ENCODE measurements at places on chromosomes 1 and 21. TPM values are rescaled to one million over a fixed set of nuclear protein-coding genes. Genes with fewer than 3 reads are reported as not detected.

The SH2D1B gene
- 0.05 TPM for total RNA-seq

The TMOD4 gene
- total RNA-seq = 0.57 TPM

The TAGLN2 gene
- 929 TPM for total RNA-seq

The IQGAP3 gene
- total RNA-seq = 66.2 TPM

The SPATA46 gene
- not detected for total RNA-seq

The CFHR1 gene
- 0.22 TPM for total RNA-seq

The OR6K3 gene
- not detected for total RNA-seq

The ID3 gene
- 244 TPM for total RNA-seq

The GUCA2A gene
- total RNA-seq = not detected

The VASH2 gene
- total RNA-seq = 1.9 TPM

The LCE2B gene
- total RNA-seq = not detected

The ITPKB gene
- total RNA-seq = 2.3 TPM

The TRIM67 gene
- total RNA-seq = 0.05 TPM

The BLZF1 gene
- 46.3 TPM for total RNA-seq

The ST6GALNAC5 gene
- 0.60 TPM for total RNA-seq

The LCE2A gene
- total RNA-seq = not detected

The EXTL2 gene
- 20.9 TPM for total RNA-seq

The SAMD13 gene
- 0.24 TPM for total RNA-seq

The RUNX3 gene
- total RNA-seq = not detected

The LCE1F gene
- total RNA-seq = not detected

The OMA1 gene
- total RNA-seq = 13.6 TPM

The CD5L gene
- not detected for total RNA-seq

The HOOK1 gene
- not detected for total RNA-seq

The MTARC2 gene
- 0.55 TPM for total RNA-seq

The CHIA gene
- total RNA-seq = not detected

The VHLL gene
- not detected for total RNA-seq

The TNNT2 gene
- 0.45 TPM for total RNA-seq

The TAS1R1 gene
- not detected for total RNA-seq

The BRDT gene
- not detected for total RNA-seq

The SLC1A7 gene
- not detected for total RNA-seq

The RIPPLY3 gene
- not detected for total RNA-seq

The ATF3 gene
- 0.86 TPM for total RNA-seq
